HS-5 (cell line): ENCODE measurements at places on chromosomes 2 and 18.
A peak's percentile ranks its signal among the peaks of the same experiment; 100 is the strongest.

- DNase-seq: no peak
These were observed 183.4 kb downstream of the NCK2 start for GRCh38 chr2:105928086-105928485.

DNA sequence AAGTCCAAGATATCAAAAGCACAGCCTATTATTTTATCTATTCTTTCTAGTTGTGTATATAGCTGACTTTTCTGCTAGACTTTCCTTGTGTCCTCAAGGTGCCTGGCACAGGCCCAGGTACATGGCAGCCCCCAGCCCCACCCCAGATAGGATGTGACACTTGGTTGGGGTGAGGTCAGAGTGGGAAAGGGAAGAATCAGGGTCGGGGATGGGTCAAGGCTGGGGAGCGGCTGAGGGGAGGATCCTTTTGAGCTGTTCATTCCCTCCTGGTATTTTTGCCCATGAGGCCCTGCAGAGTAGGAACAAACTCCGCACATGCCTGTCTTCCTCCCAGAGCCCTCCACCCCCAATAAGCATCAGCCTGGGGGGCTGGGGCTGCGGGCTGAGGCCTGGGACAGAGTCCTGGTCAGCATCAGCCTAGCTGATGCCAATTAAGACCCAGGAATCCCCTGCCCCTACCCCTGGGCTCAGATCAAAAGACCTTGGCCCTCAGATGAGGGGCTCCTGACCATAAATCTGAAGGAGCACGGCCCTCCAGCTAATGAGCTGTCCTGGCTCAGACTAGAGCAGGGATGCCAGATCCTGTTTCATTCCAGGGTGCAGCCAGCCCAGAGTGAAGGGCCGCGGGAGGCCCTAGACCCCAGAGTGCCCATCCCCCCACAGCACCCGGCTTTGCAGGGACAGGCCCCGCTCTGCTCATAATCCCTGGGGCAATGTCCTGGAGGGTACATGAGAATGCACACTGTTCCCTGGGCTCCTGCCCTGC, 85.3 kb downstream of the SDC1 start:
- no peak for DNase-seq

- no peak for DNase-seq
These were observed 104.2 kb downstream of the TPGS2 start for GRCh38 chr18:36724591-36725001.

DNA sequence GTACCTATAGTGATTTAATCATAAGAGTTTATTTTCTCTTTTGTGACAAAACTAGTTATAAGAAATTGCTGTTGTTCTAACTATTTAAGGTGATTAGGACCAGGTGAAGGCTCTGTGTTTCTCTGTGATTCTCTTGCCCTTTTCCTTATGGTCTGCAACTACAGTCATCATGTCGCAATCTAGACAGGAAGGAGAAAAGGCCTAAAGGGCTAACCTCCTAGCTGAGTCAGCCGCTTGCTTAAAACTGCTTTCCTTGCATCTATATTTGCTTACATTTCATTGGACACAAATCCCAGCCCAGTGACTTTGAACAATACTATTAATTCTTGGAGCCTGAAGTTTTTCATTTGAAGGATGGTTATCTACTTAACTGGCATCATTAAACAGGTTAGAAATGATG, 93.1 kb downstream of the PIK3C3 start:
- DNase-seq: peak; percentile 65

DNA sequence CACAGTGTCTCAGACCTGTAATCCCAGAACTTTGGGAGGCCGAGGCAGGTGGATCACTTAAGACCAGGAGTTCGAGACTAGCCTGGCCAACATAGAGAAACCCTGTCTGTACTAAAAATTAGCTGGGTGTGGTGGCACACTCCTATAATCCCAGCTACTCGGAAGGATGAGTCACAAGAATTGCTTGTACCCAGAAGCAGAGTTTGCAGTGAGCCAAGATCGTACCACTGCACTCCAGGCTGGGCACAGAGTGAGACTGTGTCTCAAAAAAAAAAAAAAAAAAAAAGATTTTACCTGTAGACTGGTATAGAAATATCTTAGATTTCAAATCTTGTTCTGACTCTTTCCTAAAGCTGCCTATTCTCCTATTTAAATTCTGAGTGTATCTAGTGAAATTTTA, 7.2 kb upstream of the KLHL29 start:
- DNase-seq: no peak

DNA sequence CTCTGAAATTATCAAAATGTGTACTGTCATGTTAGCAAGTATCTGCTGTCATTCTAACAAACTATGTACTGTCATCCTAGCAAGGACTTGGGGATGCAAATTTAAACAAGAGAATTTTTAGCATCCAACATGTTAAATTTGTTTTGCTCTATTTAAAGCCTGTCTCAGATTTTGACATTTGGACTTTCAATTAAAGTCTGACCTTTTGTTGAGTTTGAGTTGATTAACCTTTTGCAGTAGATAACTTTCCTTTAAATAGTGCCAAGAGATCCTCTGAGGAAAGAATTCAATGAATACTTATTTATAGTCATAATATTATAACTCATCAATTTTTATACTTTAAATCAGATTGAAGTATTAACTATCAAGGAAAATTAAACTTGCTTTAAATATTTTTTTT, 80.2 kb downstream of the TDRD15 start:
- no peak for DNase-seq

- DNase-seq: no peak
These were observed 143.1 kb downstream of the KCTD1 start for GRCh38 chr18:26405190-26405801.

DNA sequence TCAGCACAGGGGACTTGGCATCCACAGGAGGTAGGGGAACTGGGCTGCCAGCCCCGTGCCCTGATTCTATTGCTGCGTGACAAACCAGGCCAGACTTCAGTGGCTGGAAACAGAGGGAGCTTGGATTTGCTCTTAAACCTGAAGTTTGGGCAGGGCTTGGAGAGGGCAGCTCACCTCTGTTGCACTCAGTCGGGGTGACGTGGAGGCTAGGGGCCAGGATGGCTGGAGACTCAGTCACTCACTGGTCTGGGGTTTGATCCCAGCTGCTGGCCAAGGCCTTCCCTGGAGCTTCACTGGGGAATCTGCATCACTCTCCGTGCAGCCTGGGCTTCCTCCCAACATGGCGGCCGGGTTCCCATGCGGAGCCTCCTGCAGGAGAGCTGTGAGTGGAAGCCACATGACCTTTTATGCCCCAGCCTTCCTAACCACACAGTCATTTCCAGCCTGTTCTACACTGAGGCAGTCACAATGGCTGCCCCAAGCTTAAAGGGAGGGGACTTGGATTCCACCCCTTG, 175.2 kb upstream of the HDAC4 start:
- DNase-seq: no peak
